ENCODE measurements at places on chromosomes 6 and 20.

DNA sequence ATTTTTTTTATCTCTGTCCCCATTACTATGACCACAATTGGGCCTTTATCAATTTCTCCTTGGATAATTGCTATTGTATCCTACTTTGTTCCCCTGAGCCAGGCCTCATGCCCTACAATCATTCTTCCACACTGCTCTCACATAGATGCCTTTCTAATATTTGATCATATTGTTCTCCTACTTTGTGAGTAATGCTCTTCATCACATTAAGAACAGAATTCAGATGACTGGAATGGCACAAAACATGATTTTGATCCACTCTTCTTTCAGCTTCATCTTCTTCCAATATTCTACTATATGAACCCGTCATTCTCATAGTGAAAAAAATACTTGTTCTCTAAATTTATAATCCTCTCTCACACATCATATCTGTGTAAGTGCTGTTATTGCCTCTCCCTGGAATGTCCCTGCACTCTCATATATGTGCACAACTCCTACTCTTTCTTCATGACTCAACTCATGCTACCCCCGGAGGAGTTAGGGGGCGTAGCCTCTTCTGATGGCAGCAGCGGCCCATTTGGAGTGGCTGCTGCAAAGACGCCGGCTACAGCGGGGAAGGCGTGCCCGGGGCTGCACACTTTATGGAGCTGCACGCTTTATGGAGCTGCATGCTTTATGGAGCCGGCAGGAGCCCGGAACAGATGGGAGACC is 25.3 kb upstream of the HACE1 start:
- no peak for DNase-seq

GRCh38 chr20:10790013-10790412 is 116.2 kb upstream of the JAG1 start:
- DNase-seq, result no peak

DNA sequence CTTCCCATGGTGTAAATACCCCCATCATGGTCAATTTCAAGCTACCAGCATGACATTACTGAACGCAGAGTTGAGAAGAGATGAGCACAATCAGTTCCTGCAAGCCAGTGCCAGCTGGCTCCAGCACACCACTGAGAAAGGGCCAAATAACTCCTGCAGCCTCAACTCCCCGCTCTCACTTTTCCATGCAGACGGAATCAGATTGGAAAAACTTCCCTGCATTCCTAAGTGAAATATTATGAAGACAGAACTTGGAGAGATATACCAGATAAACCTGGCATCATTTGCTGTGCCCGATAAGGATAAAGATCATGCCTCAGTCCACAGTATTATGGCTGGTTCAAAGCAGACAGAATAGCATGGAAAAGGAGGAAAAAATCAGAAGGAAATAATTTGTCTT is 56.7 kb downstream of the FILIP1 start:
- peak; percentile 35 for DNase-seq

- DNase-seq, result no peak
These were observed 15.3 kb upstream of the MMP9 start for GRCh38 chr20:45993197-45993951.

DNA sequence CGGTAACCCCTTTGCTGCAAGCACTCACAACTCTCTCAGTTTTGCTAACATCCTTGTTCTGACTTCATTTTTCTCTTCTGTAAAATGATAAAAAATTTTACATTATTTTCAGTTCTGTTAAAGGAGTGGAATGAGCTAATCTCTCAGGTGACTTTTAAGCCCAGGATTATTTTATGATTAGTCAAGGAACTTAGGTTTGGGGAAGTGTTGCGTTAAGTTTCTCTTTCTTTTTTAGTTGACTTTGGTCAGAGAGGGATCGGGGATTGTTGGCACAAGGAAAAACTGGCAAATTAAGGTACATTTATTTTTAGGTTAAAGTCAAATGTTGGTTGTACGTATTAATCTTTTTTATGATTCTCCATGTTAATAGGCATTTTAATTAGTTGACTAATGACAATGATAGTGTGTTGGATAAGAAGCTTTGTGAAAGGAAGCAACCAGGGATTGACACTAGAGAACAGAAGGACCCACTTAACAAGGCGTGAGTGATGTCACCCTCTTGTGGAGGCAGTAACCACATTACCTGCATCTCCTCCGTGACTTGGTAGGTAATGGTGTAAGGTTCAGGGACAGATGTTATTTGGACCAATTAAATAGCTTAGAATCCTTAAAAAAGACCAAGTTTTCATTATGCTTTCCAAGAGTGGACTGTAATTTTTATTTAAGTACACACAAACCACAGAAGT is 31.6 kb downstream of the CD83 start:
- DNase-seq, result no peak

GRCh38 chr6:70375166-70375565 is 38.1 kb upstream of the FAM135A start:
- no peak for DNase-seq

GRCh38 chr20:17710379-17711266 is 10.9 kb downstream of the BANF2 start:
- no peak for DNase-seq

DNA sequence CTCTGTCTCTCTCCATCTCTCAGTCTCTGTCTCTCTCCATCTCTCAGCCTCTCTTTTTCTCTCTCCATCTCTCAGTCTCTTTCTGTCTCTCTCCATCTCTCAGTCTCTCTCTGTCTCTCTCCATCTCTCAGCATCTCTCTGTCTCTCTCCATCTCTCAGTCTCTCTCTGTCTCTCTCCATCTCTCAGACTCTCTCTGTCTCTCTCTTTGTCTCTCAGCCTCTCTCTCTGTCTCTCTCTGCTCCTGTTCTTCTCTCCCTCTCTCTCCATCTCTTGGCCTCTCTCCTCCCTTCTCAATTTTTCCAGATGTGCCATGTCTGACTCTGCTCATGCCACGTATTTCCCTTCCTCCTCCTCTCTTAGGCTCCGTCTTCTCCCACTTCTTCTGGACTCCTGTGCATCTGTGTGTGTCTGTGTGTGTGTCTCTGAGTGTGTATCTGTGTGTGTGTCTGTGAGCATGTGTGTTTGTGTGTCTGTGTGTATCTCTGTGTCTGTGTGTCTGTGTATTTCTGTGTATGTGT is 72.7 kb downstream of the SRC start:
- no peak for DNase-seq

DNA sequence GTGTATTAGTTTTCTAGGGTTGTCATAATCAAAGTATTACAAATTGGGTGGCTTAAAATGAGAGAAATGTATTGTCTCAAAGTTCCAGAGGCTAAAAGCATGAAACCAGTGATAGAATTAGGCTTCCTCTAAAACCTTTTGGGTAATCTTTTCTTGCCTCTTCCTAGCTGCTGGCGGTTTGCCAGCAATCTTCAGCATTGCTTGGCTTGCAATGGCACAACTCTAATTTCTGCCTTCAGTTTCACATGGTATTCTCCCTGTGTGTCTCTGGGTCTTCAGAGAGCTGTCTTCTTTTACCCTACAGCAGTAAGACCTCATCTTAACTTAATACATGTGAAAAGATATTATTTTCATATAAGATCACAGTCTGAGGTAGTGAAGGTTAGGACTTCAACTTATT is 479.1 kb upstream of the GJE1 start:
- DNase-seq, result no peak

DNA sequence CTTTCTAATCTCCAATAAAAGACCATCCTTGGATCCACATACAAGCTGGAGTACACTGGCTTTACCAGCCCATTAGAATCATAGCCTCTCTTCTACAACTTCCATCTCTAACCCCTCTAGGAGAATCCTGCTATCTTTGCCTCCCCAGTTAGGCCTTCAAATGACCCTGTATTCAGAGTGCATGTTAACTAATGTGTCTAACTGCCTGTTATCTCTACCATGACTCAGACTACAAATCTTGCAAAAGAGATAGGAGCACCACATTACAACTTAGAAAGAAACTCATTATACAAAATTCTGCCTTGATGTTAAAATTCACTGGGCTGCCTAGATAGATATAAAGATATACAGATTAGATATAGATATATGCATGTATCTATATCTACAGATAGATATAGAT is 28.2 kb downstream of the GPR63 start:
- DNase-seq, result no peak

- no peak for DNase-seq
These were observed 1.7 kb upstream of the DYNLT1 start for GRCh38 chr6:158646023-158646910.

DNA sequence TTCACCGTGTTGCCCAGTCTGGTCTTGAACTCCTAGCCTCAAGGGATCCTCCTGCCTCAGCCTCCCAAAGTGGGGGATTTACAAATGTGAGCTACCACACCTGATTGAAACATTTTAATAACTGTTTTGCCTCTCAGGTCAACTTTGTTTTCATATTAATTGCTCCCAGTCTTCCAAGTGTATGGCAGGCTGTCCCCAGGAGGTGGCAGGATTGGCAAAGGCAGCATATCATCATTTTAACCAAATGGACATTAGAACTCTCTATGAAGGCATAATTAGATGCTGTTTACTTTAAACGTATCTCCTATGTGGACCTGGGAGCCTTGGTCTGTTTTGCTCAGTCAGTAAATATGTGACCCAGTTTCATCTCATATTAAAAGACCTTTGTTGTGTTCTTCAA is 59.2 kb upstream of the CSE1L start:
- no peak for DNase-seq

DNA sequence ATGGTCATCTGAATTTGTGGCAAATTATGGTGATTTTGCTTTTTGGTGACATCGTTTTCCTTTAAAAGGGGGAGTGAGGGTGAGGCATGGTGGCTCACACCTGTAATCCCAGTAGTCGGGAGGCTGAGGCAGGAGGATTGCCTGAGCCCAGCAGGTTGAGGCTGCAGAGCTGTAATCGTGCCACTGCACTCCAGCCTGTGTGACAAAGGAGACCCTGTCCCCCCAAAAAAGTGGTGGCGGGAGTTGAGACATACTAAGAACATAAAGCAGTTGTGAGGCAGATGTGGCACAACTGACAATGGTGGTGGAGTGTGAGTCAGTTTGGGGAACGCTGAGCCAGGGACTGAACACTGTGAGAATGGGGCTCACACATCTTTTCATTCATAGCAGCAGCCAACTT is 45.5 kb downstream of the ADNP start:
- no peak for DNase-seq

GRCh38 chr6:80333342-80333741 is 226.9 kb downstream of the BCKDHB start:
- DNase-seq, result no peak

- DNase-seq, result no peak
These were observed 1.3 kb upstream of the SIRT5 start for GRCh38 chr6:13572951-13573654.

DNA sequence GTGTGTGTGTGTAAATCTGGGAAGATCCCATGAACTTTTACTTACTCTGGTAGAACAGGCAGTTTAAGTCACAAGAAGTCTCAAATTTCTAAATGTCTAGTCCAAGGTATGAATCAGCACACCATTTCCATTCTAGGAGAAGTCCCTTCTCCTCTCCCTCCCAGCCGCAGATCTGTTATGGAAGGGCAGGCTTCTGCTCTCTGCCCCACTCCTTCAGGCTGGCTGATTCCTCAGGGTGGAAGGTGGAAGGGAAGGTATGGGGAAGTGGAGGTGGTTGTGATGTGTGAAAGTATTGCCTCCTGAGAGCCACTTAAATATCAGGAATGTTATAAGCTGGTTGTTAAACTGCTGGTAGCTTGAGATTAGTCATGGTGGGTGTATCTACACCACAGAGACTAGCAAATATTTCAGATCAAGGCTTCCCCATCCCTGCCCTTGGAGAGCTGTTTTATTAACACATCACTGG is 44.5 kb upstream of the LAMA4 start:
- no peak for DNase-seq

- DNase-seq, result no peak
These were observed 411.7 kb downstream of the C6orf118 start for GRCh38 chr6:164897523-164898235.

DNA sequence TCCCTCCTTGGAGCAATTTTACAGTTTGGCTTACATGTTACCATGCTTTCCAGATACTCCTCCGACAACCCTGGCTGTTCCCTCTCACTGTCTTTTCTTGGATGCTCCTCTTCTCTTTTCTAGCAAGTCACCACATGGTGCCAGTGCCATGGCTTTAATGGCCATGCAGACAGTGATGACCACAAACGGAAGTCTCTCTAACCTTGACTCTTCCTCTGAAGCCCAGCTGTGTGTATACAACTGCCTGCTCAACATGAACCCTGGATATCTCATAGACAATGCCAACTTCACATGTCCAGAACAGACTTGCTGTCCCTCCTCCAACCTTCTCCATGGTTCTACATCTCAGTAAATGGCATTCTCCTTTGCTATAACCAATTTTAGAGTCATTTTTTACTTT is 49.8 kb upstream of the NEDD9 start:
- DNase-seq, result no peak

DNA sequence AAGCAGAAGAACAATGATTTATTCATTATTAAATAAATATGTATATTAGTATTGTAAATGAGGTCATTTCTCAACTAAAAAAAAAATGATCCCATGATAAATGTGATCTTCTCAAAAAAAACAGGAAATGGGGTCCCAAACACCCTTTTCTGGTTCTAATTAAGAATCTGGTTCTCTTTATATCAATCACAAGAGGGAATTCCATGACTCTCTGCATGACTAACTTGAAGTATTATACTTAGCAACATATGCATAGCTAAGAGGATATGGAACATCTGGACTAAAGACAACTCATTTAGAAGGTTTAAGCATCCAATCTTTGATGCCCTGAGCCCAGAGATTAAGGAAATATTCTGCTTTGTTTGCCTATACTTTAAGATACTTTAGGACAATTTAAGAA is 89.7 kb upstream of the EMILIN3 start:
- DNase-seq, result peak; percentile 44

- DNase-seq, result peak; percentile 52
These were observed 174.7 kb downstream of the TMEM242 start for GRCh38 chr6:157148391-157149323.

GRCh38 chr6:101537753-101538316 is 144.3 kb downstream of the GRIK2 start:
- no peak for DNase-seq

DNA sequence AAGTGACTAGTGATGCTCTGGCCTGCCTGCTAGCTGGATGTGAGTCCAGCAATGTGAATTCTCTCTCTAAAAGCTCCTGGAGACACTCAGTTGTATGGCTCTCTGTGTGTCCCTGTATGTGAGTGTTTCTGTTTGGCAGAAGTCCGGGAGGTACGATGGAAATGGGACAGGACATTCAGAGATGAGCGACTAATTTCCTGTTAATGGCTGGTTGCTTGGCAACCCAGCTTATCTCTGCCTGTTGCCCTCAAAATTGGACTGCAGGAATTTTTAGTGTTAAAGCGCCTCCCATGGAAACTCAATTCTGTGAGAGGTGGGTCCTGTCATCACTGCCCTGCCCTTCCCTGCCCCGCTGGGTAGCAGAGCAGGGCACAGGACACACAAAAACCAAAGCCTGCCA is 136.8 kb upstream of the LRFN2 start:
- peak; percentile 57 for DNase-seq

- no peak for DNase-seq
These were observed 7.7 kb upstream of the BICRAL start for GRCh38 chr6:42774201-42774600.

All from eye (tissue), 1 donor.